Suprapubic skin (tissue), 4 donors: ENCODE measurements at places on chromosomes 16 and 17.

- H3K27ac ChIP-seq = peak overlapping the region; percentile 93
- H3K27me3 ChIP-seq = no peaks in the 10 kb centered on the region
- no peak for DNase-seq
- H3K4me1 ChIP-seq = peaks cover 60% of the 10 kb centered on the region
- H3K4me3 ChIP-seq = no peak overlapping the region
Measured at GRCh38 chr16:67407176-67407787, 9.0 kb downstream of the ZDHHC1 start.

GRCh38 chr17:57899822-57900221 is 50.0 kb upstream of the MRPS23 start:
- peak overlapping the region; percentile 85 for H3K27ac ChIP-seq
- peaks cover 83% of the 10 kb centered on the region for H3K4me1 ChIP-seq
- no peak overlapping the region for H3K4me3 ChIP-seq
- no peak for DNase-seq
- no peaks in the 10 kb centered on the region for H3K27me3 ChIP-seq
- no peaks in the 10 kb centered on the region for H3K36me3 ChIP-seq

- no peak overlapping the region for H3K4me3 ChIP-seq
- no peaks in the 10 kb centered on the region for H3K27me3 ChIP-seq
- H3K4me1 ChIP-seq = peaks cover 74% of the 10 kb centered on the region
- peaks cover 1% of the 10 kb centered on the region for H3K36me3 ChIP-seq
- DNase-seq = no peak
Measured at GRCh38 chr17:1718362-1719165, 5.9 kb upstream of the WDR81 start.

DNA sequence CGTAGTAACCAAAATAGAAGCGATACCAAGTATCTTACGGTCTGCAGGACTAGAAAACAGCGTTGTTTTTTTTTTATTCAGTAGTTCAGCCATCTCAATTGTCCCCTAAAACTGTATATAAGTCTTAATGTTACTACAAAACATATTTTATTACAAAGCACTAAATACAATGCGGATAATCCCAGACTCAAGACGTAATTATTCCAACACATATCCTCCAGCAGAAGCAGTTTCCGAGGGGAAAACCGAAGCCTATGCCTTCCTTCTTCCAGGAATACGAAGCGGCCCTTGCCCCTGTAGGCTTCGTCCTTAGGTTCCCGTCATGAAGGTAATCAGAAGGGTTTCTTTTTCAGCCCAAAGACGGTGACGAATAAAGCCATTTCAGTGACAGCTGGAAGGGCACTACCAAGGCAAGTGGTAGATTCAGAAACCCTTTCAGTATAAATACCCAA is 2.3 kb downstream of the TMEM107 start:
- no peaks in the 10 kb centered on the region for H3K36me3 ChIP-seq
- H3K4me3 ChIP-seq = peak overlapping the region; percentile 46
- no peaks in the 10 kb centered on the region for H3K27me3 ChIP-seq
- H3K27ac ChIP-seq = peak overlapping the region; percentile 98
- DNase-seq = no peak

GRCh38 chr16:24681793-24682192 is 47.7 kb upstream of the TNRC6A start:
- H3K4me1 ChIP-seq = peaks cover 9% of the 10 kb centered on the region
- H3K36me3 ChIP-seq = no peaks in the 10 kb centered on the region
- no peak overlapping the region for H3K4me3 ChIP-seq
- H3K27ac ChIP-seq = no peak overlapping the region
- no peak for DNase-seq

- no peaks in the 10 kb centered on the region for H3K27me3 ChIP-seq
- H3K36me3 ChIP-seq = no peaks in the 10 kb centered on the region
- H3K27ac ChIP-seq = peak overlapping the region; percentile 73
- H3K4me1 ChIP-seq = peaks cover 54% of the 10 kb centered on the region
Measured at GRCh38 chr17:59830007-59830630, 62.6 kb downstream of the TUBD1 start.

DNA sequence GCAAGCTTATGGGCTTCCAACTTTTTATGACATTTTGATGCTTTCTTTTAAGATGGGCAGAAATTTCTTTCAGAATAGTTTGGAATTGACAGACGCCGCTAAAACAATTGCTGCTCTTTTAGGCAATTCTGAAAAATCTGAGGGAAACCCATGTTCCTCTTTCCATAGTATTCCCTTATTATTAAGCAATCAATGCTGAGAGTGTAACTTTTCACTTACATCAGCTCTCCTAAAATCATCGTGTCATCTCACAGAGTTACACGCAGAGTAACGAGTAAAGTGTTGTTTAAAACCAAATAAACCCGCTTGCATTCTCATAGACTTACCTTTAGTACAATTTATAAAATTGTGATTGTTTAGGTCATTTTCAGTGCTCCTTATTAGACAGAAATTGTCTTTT is 150.6 kb downstream of the MAF start:
- no peaks in the 10 kb centered on the region for H3K36me3 ChIP-seq
- no peak overlapping the region for H3K27ac ChIP-seq
- H3K4me3 ChIP-seq = no peak overlapping the region
- H3K27me3 ChIP-seq = no peaks in the 10 kb centered on the region
- no peaks in the 10 kb centered on the region for H3K4me1 ChIP-seq

DNA sequence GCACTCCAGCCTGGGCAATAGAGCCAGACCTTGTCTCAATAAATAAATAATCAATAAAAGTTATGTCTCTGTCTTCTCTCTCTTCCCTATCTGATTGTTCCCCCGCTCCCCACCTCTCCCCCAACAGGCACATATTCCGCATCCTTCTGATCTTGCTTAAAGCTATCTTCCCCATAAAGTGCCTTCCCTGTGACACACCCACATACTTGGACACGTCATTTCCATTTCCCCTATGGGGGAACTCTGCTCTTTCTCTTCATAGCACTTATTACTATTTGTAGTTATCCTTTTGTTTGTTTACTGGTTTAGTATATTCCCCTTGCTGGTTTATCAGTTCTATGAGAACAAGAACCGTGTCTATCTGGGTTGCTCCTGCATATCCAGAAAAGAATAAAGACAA is 14.9 kb downstream of the MYO1D start:
- H3K27ac ChIP-seq = no peak overlapping the region
- H3K4me1 ChIP-seq = no peaks in the 10 kb centered on the region

- no peaks in the 10 kb centered on the region for H3K27me3 ChIP-seq
- H3K27ac ChIP-seq = no peak overlapping the region
Measured at GRCh38 chr16:24953721-24954120, 61.4 kb downstream of the ARHGAP17 start.

- peaks cover 46% of the 10 kb centered on the region for H3K36me3 ChIP-seq
- no peak for DNase-seq
- peaks cover 3% of the 10 kb centered on the region for H3K4me1 ChIP-seq
- H3K27me3 ChIP-seq = no peaks in the 10 kb centered on the region
- no peak overlapping the region for H3K4me3 ChIP-seq
Measured at GRCh38 chr17:75571885-75572215, 15.8 kb upstream of the MYO15B start.

- H3K27me3 ChIP-seq = peaks cover 58% of the 10 kb centered on the region
- no peaks in the 10 kb centered on the region for H3K36me3 ChIP-seq
- H3K27ac ChIP-seq = no peak overlapping the region
- H3K4me1 ChIP-seq = no peaks in the 10 kb centered on the region
Measured at GRCh38 chr17:74128456-74129211, 74.8 kb upstream of the RPL38 start.

DNA sequence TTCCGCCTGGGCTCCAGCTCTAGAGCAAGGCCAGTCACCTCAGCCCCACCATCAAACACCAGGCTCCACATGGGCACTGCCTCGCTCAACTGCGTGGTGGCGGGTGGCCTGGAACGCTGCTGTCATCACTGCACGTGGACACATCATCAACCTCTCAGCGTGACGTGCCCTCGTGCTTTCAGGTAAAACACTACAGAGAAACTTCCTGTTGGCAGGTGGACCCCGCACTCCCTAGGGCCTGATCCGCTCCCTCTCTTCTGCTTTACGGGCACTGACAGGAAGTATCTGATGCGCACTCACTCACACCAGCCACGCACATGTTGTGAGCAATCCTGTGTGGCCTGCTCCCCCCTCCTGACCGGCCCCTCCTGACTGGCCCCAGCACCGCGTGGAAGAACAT is 87.4 kb downstream of the ANKRD11 start:
- DNase-seq = no peak
- peaks cover 53% of the 10 kb centered on the region for H3K4me1 ChIP-seq
- no peaks in the 10 kb centered on the region for H3K36me3 ChIP-seq
- H3K27me3 ChIP-seq = no peaks in the 10 kb centered on the region
- H3K27ac ChIP-seq = no peak overlapping the region

- H3K36me3 ChIP-seq = no peaks in the 10 kb centered on the region
- DNase-seq = peak; percentile 35
- H3K4me1 ChIP-seq = no peaks in the 10 kb centered on the region
- H3K27me3 ChIP-seq = no peaks in the 10 kb centered on the region
- H3K27ac ChIP-seq = no peak overlapping the region
Measured at GRCh38 chr16:27829975-27830374, 233.5 kb downstream of the GSG1L start.

GRCh38 chr17:72079700-72080099 is 41.1 kb upstream of the SOX9 start:
- H3K4me3 ChIP-seq = no peak overlapping the region
- peaks cover 5% of the 10 kb centered on the region for H3K4me1 ChIP-seq
- H3K36me3 ChIP-seq = no peaks in the 10 kb centered on the region

- H3K36me3 ChIP-seq = no peaks in the 10 kb centered on the region
- no peak overlapping the region for H3K27ac ChIP-seq
- peaks cover 21% of the 10 kb centered on the region for H3K4me1 ChIP-seq
- DNase-seq = no peak
Measured at GRCh38 chr17:58320570-58321323, 7.8 kb downstream of the TSPOAP1 start.

GRCh38 chr17:40533896-40534295 is 31.4 kb downstream of the CCR7 start:
- no peaks in the 10 kb centered on the region for H3K36me3 ChIP-seq
- H3K27me3 ChIP-seq = no peaks in the 10 kb centered on the region
- H3K27ac ChIP-seq = peak overlapping the region; percentile 49
- DNase-seq = no peak

- no peak overlapping the region for H3K4me3 ChIP-seq
- no peak overlapping the region for H3K27ac ChIP-seq
- no peak for DNase-seq
- H3K4me1 ChIP-seq = no peaks in the 10 kb centered on the region
- H3K36me3 ChIP-seq = peaks cover 88% of the 10 kb centered on the region
Measured at GRCh38 chr16:58716468-58716867, 17.6 kb downstream of the GOT2 start.

- no peaks in the 10 kb centered on the region for H3K27me3 ChIP-seq
- DNase-seq = no peak
- peaks cover 60% of the 10 kb centered on the region for H3K4me1 ChIP-seq
Measured at GRCh38 chr16:17343028-17343427, 127.7 kb downstream of the XYLT1 start.

- no peak overlapping the region for H3K4me3 ChIP-seq
- H3K36me3 ChIP-seq = no peaks in the 10 kb centered on the region
- peak overlapping the region; percentile 73 for H3K27ac ChIP-seq
- H3K4me1 ChIP-seq = peaks cover 55% of the 10 kb centered on the region
Measured at GRCh38 chr17:72587156-72587555, 466.3 kb downstream of the SOX9 start.

- no peaks in the 10 kb centered on the region for H3K27me3 ChIP-seq
- peak overlapping the region; percentile 48 for H3K4me3 ChIP-seq
- H3K4me1 ChIP-seq = peaks cover 68% of the 10 kb centered on the region
- peak overlapping the region; percentile 87 for H3K27ac ChIP-seq
- H3K36me3 ChIP-seq = peaks cover 54% of the 10 kb centered on the region
Measured at GRCh38 chr17:38465391-38466345, 37.4 kb downstream of the ARHGAP23 start.
